A549 treated with GW870086 at 1 μM for 4 hours (cell line): ENCODE measurements at places on chromosomes 2 and 18. TPM values are rescaled to one million over a fixed set of nuclear protein-coding genes. Genes with fewer than 3 reads are reported as not detected.

The LCT gene
- 0.02 to 0.07 TPM (median 0.03 TPM) in 5 replicates for total RNA-seq

The DBI gene
- total RNA-seq, result 402 to 526 TPM (median 404 TPM) in 5 replicates

The PARD6G gene
- total RNA-seq, result 2.5 to 3.5 TPM (median 3.2 TPM) in 5 replicates

The DES gene
- 0.27 to 0.84 TPM (median 0.43 TPM) in 5 replicates for total RNA-seq

The PLA2R1 gene
- 2.0 to 2.7 TPM (median 2.3 TPM) in 5 replicates for total RNA-seq

The IL1R1 gene
- total RNA-seq, result 24.1 to 37.2 TPM (median 32.8 TPM) in 5 replicates

The CCT4 gene
- 303 to 328 TPM (median 323 TPM) in 5 replicates for total RNA-seq

The SCN9A gene
- total RNA-seq, result 2.6 to 5.0 TPM (median 4.2 TPM) in 5 replicates

The SPP2 gene
- total RNA-seq, result not detected in 5 replicates

The DCDC2C gene
- total RNA-seq, result 0.19 to 0.68 TPM (median 0.30 TPM) in 3 of 5 replicates, not detected in the others

The TRABD2A gene
- 8.4 to 13.6 TPM (median 13.4 TPM) in 5 replicates for total RNA-seq
